Stimulated activated CD4-positive, alpha-beta T cell treated with anti-CD3 and anti-CD28 coated beads, Interleukin-1b, Interleukin-23, amount 100 ng/mL, for 1 hour (primary cell): ENCODE measurements at places on chromosomes 5 and 9.

DNA sequence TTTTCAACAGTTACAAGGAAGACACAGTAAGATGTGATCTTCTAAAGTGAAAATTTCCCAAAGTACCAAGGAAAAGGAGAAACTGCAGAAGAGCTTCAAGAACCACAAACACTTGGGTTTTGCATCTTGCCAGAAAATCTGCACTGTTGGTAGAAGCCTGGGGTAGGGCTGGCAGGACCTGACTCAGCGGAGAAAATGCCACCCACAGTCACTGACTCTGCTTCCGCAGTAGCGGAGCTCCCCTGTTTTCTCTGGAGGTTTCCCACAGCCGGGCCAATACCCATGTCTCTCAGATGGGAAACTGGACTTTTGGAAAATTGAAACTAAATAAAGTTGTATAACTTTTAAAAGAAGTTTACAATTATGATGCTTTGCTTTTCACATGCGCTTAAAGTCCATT, 104.2 kb downstream of the MEF2C start:
- DNase-seq, result no peak

GRCh38 chr5:148414833-148415232, 31.1 kb downstream of the FBXO38 start:
- DNase-seq, result no peak

DNA sequence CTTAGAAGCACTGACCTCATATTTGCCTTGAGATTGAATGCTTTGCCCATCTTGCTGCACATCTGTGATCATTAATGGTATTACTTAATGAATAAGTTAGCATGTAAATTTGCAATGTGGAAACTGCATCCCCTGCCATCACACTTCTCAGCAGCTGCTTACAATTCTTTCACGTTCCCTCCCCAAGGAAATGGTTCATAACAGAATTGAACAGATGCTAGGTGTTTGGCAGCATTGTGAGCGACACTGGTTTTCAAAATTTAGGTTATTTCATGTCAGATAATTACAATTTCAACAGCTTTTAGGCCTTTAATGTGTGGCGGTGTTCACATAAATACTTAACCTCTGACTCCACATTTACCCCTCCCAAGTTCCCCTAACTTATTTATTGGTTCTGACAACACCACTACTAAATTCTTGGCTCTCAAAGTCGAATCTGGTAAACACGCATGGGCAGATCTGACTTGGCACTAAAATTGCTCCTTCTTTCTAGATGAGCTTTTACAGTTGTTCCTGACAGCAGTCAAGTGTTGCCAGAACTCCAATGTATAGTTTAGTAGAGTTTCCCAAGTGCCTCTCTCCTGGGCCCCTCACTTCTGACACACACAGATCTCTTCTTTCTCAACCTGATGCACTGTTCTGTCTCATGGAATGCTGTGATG, 46.8 kb downstream of the SLC1A3 start:
- DNase-seq, result no peak

DNA sequence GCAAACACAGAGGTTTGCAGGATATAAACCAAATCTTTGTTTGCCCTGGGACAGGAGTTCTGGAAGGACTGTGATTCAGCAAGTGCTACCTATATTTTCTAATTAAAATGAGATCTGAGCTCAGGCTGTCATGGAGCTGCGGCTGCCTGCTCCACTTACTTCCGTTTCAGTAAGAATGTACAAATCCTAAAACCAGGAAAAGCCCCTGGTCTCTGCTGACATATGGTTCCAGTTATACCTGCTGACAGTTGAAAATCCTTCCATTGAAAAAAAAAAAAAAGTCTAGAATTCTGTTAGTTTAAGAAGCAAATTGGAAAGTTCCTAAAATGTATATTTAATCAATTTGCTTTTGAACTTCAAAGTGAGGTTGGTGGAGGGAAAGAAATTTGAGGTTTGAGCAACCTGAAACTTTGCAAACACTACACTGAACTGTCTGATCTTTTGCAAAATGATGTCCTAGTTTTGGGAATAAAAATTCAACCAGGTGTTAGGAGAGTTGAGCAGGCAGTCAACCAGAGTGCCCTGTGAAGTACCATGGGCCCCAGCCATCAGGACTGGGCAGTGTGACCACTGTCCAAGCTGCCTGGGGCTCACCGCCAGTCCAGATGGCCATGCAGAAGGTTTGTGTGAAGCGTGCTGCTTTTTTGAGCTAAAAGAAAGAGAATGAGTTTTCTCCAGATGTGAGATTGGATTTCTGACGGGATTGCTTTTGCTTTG, 50.6 kb downstream of the SHB start:
- no peak for DNase-seq

- no peak for DNase-seq
Observed at GRCh38 chr9:34566322-34566721, 23.2 kb downstream of the CNTFR start.

DNA sequence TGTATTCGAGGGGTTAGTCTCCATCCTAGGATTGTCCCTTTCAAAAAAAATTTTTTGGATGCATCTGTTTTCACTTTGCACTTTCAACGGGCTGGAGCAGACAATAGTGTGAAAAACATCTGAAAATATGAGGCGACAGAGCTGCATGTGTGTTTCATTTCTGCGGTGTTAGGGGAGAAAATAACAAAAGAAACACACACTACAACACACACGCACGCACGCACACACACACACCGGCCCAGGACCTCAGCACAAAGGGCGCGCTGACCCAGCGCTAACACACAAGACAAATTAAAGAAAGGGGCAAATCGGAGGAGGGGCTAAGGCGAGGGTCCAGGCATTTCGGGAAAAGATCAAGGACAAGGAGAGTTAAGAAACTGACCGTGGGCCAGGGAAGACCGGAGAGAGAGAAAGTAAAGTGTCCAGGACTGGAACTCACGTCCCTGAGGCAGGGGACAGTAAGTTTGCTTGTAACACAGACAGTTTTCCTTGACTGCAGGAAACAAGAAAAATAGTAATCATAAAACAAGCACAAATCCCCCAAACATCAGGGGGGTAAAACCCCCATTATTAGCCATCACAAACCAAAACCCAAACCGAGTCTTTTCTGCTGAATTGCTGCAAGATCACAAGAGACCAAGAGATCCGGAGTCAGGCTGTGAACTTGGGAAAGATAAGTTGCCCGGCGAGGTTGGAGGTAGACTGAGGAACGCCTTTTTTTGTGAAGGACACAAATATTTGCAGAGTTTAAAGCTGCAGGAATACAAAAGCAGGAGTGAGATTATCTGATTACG, 302.1 kb downstream of the PARP8 start:
- no peak for DNase-seq

DNA sequence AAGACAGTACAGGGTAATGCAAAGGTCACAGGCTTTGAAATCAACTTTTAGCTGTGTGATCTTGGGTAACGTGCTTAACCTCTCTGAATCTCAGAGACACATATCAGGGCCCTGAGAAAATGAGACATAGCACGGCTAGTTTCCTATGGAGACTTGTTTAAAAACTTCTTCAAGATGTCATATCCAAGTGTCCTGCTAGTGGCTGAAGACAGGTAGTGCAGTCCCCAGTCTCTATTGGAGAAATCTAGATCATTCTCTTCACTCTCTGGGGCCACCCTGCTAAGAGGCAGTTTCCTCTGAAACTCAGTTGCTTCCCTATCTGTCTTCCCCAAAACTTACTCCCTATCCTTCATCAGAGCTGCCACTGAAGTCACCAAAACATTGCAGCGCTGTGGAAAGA, 30.3 kb upstream of the GRXCR2 start:
- DNase-seq, result no peak

GRCh38 chr5:96952118-96952750, 16.4 kb downstream of the LNPEP start:
- DNase-seq, result no peak

DNA sequence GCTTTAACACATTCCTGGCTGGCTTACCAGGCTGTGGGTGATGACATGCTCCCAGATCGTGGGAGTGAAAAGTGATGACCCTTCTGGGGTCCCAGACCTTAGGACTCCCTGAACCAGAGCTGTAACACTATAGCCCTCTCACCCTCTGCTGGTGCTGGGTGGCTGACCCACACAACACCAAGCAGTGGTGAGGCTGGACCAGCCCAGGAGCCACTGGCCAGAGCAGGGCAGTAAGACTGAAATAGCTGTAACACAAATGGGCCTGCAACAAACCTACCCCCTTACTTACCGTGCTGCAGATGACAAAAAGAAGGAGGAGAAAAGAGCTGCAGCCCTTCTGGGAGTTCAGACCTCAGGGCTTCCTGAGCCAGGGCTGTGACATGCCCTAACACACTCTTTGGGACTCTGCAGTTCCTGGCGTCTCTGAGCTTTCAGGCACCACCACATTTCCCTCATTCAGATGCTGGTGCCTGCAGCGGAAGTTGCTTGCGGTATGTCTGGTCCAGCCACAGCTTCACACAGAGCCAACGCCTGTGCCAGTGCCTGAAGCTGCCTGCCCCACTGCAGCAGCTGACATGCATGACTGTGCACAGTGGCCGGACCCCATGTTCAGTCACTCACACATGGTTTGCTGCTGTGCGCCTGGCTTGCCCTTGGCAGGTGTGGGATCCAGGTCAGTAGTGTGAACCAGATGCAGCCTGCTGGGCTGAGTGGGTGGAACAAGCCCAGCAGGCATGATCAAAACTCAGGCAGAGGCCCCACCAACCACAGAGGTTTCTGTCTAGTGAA, 1247.4 kb downstream of the EFNA5 start:
- DNase-seq, result no peak

DNA sequence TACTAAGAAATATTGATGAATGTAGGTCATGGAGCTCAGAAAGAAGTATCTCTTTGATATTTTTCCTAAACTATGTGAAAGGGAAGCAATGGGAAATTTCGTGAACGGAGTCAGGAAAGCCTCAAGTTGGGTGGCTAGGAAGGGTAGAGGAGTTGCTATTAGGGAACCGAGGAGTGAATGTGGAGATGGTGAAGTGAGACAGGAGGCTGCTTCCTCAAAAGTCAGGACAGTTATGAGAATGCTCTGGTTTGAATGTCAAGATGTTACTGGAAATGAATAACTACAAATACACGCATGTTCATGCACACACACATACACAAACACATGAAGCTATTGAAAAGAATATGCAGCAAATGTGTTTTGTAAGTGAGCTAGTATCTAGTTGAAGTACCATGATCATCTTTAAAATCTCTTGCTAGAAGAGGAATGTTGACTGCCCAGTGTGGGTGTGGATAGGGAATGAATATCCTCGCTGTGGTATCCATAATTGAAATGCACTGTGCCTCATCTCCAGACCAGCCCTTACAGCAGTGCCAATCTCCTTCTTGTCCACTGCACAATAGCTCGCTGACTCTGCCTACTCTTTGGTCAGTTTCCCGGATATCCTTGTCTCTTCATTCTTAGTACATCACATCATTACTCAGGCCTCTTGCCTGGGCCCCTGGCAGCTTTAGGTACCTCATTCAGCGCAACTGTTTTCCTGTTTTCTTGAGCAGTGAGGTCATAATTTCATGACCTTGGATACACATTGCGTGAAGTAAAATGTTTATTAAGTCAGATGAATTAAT, 21.9 kb upstream of the PDCD1LG2 start:
- no peak for DNase-seq

GRCh38 chr9:69593756-69594155, 78.4 kb downstream of the APBA1 start:
- no peak for DNase-seq

DNA sequence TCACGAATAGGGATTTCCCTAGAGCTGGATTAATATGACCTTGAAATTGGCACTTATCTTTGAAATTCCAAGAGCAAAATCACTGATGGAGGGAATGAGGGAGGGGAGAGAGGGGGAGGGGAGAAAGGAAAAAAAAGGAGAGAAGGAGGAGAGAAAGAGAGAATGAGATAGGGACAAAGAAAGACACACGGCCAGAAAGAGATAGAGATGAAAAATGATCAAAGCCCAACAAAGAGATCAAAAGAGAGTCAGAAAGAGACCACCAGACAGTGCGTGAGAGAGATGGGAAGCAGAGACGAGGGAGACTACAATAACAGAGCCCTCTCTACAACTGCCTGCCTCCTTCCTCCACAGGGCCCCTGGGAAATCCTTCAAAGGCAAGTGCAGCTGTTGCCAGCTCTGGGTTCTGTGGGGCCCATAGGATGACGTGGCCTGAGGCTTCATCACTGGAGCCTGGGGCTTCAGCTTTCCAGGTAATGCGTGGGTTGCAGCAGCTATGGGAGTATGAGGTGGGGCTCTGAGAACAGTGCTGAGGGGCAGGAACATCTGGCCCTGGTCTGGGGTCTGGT, 58.3 kb upstream of the SHB start:
- no peak for DNase-seq

GRCh38 chr9:33040792-33041431, 15.8 kb downstream of the DNAJA1 start:
- no peak for DNase-seq

DNA sequence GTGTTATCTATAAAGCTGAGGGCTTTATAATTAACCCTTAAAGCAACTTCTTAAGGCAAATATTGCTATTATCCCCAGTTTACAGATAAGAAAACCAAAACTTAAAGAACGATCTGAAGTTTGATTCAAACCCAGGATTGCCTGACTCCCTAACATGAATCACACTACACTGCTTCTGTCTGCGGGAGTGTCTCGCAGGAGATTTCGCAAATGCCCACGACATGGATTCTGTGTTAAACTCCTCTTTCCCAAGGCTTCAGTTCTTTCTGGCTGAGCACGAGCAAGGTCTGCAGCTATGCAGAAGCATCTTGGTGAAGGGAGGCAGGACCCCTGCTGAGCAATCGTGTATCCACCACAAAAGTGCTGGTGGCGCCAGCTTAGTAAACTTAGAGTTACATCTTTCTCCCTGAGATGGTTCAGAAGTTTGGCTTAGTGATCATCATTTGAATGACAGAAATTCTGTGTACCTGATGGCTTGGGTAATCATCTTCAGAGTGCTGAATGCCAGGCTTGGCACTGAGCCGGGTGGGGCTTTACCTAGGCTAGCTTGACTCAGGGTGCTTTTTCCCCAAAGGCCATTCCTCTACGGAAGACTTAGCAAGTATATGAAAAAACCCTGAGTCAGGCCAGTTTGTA, 81.4 kb upstream of the PIK3R1 start:
- DNase-seq, result no peak

- no peak for DNase-seq
Observed at GRCh38 chr9:113978725-113979342, 99.3 kb downstream of the AMBP start.

GRCh38 chr9:129864991-129865647, 29.9 kb downstream of the USP20 start:
- no peak for DNase-seq

- DNase-seq, result no peak
Observed at GRCh38 chr5:85049020-85049419, 664.3 kb upstream of the EDIL3 start.

GRCh38 chr5:132497488-132497997, 7.0 kb upstream of the IRF1 start:
- DNase-seq, result no peak

DNA sequence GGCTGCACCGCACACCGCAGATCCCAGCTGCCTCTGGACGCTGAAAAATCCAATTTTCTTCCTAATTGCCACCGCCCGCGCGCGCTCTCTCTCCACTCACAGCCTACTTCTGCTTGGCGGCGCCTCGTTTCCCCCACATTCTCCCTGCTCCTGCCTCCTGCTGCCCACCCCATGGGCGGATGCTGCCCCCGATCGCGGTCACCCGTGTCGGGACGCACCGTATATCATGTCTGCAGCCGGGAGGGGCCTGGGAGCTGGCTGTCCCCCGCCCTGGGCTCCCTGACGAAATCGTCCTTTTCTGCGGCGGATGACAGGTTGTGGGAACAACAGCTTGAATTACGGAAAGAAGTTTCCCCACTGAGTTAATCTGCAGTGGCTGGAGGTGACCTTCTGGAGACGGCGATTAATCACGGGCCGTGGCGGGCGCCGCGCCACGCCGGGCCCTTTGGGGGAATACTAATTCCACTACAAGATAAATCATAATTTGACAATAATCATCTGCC, 36.3 kb upstream of the PSD2 start:
- DNase-seq, result no peak

- no peak for DNase-seq
Observed at GRCh38 chr5:14415024-14415697, 166.4 kb upstream of the OTULINL start.

GRCh38 chr5:6430418-6431028, 18.1 kb upstream of the UBE2QL1 start:
- no peak for DNase-seq
